Activated T-helper 1 cell treated with Interleukin-2 at 50 U/mL for 16 hours (primary cell): ENCODE measurements at places on chromosomes 11 and 22.

GRCh38 chr11:94504689-94505293 is 7.5 kb upstream of the C11orf97 start:
- DNase-seq, result no peak

DNA sequence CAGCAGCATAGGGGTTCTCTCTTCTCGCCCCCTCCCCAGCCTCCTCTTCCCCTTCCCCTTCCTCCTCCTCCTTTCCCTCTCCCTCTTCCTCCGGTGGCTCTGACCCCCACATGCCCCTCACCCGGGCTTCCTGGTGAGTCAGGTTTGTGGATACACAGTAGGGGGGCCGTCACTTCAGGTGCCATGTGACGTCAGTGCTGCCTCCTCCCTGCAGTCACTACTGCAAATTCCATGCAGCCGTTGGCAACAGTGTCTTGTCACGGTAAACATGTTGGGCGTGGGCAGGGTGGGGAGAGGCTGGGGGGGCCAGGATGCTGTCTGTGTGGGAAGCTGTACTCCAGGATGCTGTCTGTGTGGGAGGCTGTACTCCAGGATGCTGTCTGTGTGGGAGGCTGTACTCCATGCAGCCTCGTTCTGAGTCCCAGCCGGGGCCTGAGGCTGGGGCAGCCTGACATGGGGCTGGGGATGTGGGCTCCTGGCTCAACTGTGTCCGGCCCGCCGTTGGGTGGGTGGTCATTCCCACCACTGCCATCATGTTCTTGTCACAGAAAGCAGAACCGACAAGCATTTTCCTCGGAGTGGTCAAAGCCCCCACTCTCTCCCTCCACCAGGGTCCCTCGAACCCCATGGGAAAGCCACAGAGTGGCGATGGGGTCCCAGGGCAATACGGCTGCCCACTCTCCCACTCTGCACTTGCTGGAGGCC is 2.4 kb upstream of the MUC2 start:
- DNase-seq, result no peak

DNA sequence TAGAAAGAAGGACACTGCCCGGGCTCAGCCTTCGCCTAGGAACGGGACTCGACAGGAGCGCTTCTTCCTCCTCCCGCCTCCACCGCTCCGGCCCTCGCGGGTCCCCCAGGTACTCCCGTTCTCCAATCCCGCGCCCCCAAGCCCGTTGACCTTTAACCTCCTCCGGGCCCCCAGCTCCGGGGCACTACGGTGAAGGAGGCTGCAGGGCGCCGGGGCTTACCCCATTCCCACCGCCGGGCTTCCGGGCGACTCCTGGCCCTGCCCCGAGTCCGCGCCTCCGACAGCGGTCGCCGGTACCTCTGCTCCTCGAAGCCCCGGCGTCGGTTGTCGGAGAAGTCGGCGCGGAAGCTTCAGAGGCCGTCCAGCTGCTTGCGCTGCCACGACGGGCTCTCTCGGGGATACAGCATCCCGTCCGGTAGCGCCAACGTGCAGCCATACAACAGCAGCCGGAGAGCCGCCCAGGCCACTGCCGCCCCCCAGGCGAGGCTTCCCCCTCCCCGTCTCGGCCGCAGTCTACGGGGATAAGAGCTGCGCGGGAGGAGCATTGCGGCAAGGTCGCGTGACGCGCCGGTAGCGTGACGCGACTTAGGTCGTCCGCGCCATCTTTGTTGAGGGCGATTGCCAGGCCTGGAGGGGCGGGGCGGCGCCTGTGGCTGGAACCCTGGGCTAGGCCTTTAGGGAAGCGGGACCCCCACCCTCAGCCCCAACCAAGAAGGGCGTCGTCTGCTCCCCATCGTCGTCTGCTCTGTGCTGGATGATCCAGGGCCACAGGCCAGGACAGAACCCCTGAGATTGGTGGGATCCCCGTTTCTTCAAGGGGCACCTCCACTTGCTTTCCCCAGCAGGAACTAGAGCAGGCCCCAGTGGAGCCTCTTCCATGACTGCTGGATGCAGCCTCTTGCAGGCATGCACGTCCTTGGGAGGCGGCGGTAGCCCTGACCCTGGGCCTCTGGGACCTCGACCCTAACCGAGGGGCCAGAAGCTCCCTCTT is 26.3 kb downstream of the RGL4 start:
- peak; percentile 67 for DNase-seq

- no peak for DNase-seq
These were observed 105.5 kb downstream of the PARVA start for GRCh38 chr11:12482839-12483238.

DNA sequence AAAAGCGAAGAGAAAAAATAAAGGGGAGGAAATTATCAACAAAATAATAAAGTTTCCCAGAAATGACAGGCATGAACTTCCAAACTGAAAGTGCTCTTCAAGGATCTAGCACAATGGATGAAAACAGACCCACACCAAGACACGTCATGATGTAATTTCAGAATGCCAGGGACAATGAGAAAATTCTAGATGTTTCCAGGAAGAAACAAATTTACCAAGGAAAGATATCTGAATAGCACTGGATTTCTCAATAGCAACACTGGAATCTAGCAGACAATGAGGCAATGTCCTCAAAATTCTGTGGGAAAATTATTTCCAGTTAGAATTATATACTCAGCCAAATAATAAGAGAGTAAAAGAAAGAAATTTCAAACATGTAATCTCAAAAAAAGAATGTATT is 46.0 kb downstream of the DENND5A start:
- DNase-seq, result no peak

- DNase-seq, result no peak
These were observed 16.4 kb downstream of the PRCP start for GRCh38 chr11:82883853-82884252.

DNA sequence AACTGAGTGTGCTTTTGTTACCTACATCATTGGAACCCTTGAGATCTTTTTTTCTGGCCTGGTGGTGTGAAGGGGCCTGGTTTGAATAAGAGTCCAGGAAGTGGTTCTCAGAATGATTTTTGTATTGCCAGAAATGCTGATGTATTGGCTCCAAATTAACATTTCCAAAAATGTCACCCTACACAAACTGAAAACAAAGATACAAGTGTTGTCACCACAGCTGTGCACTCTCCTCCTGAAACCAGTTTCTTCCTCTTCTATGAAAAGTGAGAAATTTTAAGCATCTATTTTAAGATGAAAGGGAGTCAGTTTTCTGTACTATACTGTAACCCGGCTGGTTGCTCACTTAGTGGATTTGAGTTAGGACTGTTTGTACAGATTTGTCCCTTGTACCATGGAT is 218.8 kb downstream of the PGR start:
- no peak for DNase-seq

- no peak for DNase-seq
These were observed 75.4 kb downstream of the AASDHPPT start for GRCh38 chr11:106152824-106153223.

GRCh38 chr11:92765965-92766371 is 203.5 kb upstream of the MTNR1B start:
- no peak for DNase-seq

DNA sequence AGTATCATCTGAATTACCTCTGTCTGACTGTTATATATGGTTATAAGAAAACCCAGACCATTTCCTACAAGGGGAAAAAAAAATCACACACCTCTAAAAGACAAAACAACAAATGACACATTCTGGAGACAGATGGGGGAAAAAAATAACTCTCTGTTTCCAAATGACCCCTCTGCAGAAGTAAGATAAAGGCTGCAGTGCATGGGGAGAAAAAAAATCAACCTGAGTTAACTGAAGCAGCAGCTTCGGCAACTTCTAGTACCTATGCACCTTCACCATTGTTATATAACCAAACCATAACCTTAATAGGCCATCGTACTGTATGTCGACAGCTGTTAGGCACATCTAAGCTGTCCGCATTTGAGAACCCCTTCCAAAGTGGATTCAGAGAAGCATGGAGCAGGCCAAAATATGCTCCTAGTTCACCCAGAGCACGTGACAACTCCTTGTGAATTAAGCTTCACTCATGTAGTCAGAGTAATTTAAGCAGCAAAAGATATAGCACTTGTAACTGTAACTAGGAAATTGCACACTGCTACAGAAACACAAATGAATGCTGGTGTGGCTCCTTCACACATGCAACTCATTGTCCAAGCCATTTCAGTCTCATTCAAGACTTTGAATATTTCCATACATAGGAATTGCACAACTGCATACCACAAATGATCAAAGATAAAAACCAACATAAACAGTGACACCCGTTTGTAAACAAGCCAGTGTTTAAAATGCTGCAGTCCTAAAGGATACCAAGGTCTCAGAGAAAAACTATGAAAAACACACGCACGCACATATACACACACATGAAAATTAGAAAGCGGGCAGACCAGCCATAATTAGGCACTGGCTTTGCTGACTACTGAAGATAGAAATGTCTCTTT is 2.7 kb downstream of the SIK3 start:
- DNase-seq, result no peak

GRCh38 chr22:36056980-36057379 is 28.4 kb upstream of the RBFOX2 start:
- DNase-seq, result no peak

DNA sequence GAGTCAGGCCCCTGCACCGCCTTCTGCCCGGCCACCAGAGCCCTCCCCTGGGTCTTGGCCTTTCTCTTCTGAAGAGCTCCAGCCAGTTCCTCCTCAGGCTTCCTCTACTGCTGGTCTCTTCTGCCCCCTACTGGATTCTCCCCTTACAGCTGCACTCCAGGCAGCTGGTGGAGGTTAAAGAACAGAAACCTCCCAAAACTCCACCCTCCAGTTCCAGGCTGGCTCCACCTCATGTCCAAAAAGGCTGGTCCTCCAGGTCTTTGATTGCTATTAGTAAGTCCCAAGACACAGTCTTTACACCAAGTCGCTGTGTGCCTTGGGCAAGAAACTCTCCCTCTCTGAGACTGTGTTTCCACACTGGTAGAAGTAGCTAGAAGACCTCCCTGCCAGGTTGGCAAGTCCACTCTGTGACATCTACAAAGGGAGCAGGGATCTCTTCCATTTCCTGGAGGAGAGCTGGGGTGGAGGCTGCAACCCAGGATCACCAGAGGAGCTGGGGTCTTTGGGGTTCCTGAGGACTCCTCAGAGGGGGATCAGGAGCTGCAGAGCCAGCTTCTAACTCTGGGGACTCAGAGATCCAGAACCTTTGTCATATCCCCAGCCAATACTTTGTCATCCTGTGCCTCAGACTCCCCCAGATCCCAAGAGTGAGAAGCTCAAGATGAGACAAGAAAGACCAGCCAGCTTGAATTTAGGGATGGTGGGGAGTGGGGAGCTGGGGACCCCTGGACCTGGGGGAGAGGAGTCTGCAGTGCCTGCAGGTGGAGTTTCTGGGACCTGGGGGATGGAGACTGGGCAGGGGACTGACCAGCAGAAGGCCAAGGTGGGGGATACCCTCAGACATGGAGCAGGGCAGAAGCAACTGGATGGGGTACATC is 3.4 kb upstream of the IGLL5 start:
- DNase-seq, result peak; percentile 42

GRCh38 chr22:35552196-35552842 is 11.7 kb downstream of the RASD2 start:
- DNase-seq, result peak; percentile 71

- DNase-seq, result peak; percentile 17
These were observed 624 bp downstream of the TMEM41B start for GRCh38 chr11:9313648-9314290.

DNA sequence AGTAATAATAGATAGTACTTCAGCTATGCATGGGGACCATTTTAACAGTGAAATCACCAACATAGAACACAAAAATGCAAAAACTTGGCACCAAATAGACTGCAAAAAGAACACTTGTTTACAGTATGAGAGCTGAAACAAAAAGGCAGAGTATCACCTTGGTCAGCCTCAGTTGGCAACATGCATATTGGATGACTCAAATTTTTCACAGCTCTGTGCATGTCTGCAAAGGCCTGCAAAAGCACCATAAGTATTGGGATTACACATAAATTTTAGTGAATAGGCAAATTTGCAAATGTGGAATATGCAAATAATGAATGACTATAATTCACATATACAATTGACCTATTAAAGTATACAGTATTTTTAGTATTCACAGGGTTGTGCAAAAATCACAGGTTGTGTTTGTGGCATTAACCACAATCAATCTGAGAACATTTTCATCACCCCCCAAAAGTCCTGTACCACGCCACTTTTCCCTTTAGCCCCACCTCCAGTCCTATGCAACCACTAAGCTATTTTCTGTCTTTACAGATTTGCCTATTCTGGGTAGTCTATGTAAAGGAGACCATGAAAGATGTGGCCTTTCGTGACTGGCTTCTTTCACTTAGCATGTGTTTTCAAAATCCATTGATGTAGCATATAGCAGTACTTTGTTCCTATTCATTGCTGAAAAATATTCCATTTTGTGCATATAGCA is 47.2 kb downstream of the CCDC15 start:
- DNase-seq, result no peak

- DNase-seq, result peak; percentile 27
These were observed 571 bp downstream of the FAR1 start for GRCh38 chr11:13668957-13669521.

DNA sequence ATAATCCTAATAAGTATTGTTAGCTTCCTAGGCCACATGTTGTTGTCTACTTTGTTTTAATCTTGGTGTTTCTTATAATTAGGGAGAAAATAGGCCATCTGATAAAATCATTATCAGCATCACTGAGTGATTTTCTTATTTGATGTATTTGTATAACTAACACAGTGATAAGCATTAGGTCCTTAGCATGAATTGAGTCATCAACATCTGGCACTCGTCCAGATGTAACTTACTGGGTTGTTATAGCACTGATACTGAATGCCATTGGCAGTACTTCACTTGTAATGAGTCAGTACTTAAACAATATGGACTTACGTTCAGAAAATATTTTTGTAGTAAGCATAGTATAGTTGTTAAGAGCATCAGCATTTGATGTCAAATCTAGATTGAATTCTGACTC is 16.2 kb downstream of the API5 start:
- DNase-seq, result no peak

- no peak for DNase-seq
These were observed 18.5 kb downstream of the SLC35F2 start for GRCh38 chr11:107840129-107840484.

DNA sequence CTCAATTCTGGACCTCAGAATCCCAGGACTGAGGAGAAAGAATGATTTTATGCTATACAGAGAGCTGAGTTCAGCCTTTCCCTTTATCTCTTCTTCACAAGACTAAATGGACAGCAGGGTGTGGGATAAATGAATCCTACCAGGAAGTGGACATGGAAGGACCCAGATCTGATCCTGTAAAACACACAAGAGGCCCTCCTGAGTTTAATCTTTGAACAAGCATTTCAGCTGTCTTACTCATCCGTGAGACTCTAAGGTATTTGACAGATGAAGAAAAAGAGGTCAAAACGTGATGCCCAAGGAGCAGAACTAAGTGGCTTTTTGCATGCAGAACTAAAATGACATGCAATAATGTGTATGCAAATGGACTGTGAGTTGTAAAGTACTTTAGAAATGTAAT is 511.3 kb downstream of the DLG2 start:
- no peak for DNase-seq

DNA sequence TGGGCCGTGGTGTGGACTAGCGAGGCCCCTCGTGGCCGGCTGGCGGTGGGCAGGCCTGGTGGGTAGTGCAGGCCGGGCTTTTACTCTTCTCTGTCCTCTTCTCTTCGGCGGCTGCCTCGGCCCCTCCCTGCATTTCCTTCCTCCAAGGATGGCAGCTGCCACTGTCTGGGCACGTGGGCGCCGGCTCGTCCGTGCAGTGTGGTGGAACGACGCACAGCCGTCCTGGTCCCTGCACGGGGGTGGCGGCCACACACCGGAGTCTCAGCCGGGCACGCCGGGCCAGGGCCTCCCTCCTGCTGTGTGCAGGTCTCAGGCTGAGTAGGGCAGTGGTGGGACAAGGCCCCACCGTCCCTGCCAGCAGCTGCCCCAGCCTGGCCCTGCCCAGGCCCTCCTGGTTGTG is 37.7 kb downstream of the MOB2 start:
- DNase-seq, result no peak
